Peyer's patch (tissue), 4 donors: ENCODE measurements at places on chromosomes 3 and 15.

GRCh38 chr15:86879250-86880229 lies 799.9 kb downstream of the AGBL1 start:
- no peaks in the 10 kb centered on the region for H3K27me3 ChIP-seq
- no peak overlapping the region for H3K4me3 ChIP-seq
- H3K4me1 ChIP-seq, result no peaks in the 10 kb centered on the region
- no peaks in the 10 kb centered on the region for H3K36me3 ChIP-seq
- H3K27ac ChIP-seq, result no peak overlapping the region

GRCh38 chr15:89187301-89187985 lies 33.9 kb downstream of the RLBP1 start:
- H3K27ac ChIP-seq, result no peak overlapping the region
- H3K27me3 ChIP-seq, result no peaks in the 10 kb centered on the region
- H3K4me1 ChIP-seq, result no peaks in the 10 kb centered on the region

- DNase-seq, result peak; percentile 30
- H3K4me3 ChIP-seq, result no peak overlapping the region
- H3K27me3 ChIP-seq, result no peaks in the 10 kb centered on the region
- no peaks in the 10 kb centered on the region for H3K36me3 ChIP-seq
- no peak overlapping the region for H3K27ac ChIP-seq
Measured at GRCh38 chr3:12799525-12800440, 3.3 kb downstream of the CAND2 start.

DNA sequence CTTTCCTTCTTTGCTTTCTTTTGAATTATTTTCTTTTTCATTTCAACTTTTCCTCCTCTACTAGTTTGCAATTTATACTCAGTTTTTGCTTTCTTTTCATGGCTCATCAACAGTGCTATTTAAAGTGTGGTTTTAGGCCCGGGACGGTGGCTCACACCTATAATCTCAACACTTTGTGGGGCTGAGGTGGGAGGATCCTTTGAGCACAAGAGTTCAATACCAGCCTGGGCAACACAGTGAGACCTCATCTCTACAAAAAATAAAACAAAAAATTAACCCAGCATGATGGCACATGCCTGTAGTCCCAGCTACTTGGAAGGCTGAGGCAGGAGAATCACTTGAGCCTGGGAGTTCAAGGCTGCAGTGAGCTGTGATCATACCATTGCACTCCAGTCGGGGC lies 20.4 kb upstream of the DENND4A start:
- H3K27ac ChIP-seq, result no peak overlapping the region
- DNase-seq, result no peak
- H3K4me3 ChIP-seq, result no peak overlapping the region
- H3K27me3 ChIP-seq, result no peaks in the 10 kb centered on the region

GRCh38 chr15:69860321-69860720 lies 237.4 kb downstream of the TLE3 start:
- no peak overlapping the region for H3K4me3 ChIP-seq
- H3K27me3 ChIP-seq, result no peaks in the 10 kb centered on the region
- H3K27ac ChIP-seq, result no peak overlapping the region
- no peaks in the 10 kb centered on the region for H3K36me3 ChIP-seq
- H3K4me1 ChIP-seq, result no peaks in the 10 kb centered on the region
- no peak for DNase-seq
